ENCODE measurements at places on chromosomes 1 and 21.

DNA sequence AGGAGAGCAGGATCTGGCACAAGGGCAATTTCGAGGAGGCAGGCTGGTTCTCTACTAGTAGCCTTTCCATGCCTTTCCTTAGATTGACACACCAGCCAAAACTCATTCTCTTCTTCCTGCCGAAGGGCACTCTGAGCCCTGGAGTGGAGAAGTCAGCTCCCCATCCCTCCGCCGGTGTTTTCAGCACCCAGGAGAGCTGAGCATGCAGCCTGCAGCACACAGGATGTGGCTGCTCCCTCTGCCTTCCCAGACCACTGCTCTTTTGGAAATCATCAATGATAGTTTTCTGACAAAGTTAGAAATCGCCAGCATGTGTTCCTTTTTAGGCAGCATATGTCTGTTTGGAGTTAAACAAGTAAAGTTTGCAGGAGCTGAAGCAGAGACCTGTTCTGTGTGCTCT is 11.7 kb downstream of the RNU5D-1 start:
- DNase-seq = no peak

- no peak for DNase-seq
Measured at GRCh38 chr1:206465951-206466350, 4.3 kb upstream of the IKBKE start.

DNA sequence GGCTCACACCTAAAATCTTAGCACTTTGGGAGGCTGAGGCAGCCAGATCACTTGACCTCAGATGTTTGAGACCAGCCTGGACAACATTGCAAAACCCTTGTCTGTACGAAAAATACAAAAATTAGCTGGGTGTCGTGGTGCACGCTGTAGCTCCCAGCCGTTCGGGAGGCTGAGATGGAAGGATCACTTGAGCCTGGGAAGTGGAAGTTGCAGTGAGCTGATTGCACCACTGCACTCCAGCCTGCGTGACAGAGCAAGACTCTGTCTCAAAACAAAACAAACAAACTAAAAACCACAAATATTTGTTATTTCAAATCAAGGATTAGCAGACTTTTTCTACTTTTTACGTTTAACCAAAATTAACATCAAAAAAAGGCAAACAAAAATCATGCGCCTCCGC is 31.3 kb downstream of the INKA2 start:
- DNase-seq = no peak

DNA sequence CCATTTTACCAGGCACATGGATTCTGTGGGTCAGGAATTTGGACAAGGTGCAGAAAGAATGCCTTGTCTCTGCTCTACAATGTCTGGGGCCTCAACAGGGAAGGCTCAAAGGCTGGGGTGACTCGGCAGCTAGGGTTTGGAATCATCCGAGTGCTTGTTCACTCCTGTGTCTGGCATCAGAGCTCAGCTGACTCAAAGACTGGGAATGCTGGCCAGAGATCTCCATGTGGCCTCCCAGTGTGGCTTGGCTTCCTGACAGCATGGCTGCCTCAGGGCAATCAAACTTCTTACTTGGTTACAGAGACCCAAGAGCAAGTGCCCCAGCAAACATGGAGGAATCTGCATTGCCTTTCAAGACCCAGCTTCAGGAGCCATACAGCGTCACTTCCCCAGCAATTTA is 110.5 kb downstream of the TOMM20 start:
- no peak for DNase-seq

GRCh38 chr21:41997657-41998056 is 12.5 kb downstream of the ZBTB21 start:
- no peak for DNase-seq

DNA sequence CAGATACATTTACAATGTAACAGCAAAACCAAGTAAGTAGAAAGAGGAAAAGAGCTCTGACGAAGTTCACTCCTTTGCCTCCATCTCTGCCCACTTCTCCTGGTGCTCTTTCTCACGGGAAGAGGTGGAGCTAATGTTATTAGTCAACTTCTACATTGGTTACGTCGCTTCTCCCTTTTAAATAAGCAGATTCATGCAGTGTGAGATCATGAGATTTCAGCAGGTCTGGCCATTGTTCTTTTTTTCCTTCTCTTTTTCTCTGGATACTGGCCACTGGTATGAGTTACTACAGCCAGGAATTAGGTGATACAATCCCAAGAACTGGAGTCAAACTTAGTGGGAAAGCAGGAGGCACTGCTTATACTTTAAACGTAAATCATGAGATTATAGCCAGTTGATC is 207.1 kb downstream of the AKT3 start:
- no peak for DNase-seq

GRCh38 chr1:240093120-240093961 is 1.7 kb downstream of the FMN2 start:
- DNase-seq = no peak

DNA sequence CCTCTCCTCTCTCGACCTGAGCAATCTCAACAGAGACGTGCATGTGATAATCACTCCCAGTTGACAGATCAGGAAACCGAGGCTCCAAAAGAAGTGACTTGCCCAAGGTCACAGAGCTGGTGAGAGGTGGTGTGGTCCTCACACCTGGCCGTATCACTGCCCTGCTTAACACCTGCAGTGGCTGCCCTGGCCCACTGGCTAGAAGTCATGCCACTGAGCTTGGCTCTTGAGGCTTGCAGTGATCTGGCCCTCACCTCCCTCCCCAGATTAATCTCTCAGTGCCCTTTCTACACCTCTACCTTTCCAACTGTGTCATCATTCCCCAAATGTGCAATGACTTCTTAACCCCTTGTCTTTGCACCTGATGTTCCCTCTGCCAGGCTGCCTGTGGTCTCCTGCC is 38.8 kb downstream of the CDCP2 start:
- DNase-seq = no peak

DNA sequence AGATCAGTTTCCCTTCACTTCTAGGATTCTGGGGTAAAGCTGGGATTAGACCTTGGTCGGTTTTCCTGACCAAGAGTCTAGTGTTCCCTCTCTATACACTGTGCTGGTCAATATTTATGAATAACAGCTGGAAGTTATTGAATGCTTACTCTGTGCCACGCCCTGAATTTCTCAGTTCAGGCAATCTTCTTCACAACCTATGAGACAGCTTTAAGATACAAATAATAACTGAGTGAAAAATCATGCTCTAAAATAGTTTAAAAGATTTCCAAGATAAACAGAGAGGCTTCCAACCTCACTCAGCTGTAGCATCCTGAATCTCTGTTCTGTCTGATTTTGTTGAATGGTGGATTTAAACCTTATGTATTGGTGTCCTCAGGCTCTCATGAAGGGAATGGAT is 72.2 kb downstream of the GNG12 start:
- no peak for DNase-seq

GRCh38 chr1:22794647-22795365 is 84.2 kb downstream of the EPHB2 start:
- DNase-seq = no peak

DNA sequence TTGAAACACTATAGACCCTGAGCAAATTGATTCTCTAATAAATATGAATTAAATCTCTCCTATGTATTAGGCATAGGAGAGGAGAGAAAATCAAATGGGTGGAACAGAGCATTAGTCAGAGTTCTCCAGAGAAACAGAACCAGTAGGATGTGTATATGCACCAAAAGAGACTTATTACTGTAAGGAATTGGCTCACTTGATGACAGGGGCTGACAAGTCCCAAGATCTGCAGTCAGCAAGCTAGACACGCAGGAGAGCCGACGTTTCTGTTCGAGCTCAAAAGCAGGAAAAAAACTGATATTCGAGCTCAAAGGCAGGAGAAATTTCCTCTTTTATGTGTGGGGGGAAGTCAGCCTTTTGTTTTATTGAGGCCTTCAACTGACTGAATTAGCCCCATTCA is 259.2 kb upstream of the KAZN start:
- DNase-seq = no peak

DNA sequence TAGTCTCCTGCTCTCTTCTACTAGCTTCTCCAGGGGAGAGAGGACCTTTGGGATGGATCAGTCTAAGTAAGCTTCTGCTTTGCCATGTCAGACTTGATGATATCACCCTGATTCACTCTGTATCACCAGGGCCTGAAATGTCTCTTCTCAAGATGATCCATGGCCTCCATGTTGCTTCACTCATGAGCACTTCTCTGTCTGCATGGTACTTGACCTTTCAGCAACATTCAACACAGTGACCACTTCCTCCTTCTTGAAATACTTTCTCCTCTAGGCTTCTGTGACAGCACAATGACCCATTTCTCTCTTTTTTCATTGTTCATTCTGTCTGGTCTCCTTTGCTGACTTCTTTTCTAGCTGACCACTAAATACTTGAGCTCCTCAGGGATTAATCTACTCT is 35.3 kb upstream of the NGF start:
- DNase-seq = no peak

DNA sequence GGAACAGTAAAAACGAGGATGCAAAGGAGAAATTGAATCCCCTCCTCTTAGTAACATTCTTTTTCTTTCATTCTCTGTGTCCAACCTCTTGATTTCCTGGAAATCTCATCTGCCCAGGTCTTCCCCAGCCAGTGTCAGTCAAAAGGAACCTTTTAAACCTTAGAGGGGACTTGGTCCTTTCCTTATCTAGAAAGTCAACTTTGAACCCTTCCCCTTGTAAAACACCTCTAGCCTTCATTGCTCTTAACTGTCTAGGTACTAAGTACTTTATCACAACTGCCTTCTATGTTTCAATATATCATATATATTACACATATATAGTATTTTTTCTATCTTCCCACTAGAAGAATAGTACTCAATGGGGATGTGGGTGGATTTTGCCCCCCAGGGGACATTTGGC is 282.1 kb downstream of the NTNG1 start:
- no peak for DNase-seq

- DNase-seq = no peak
Measured at GRCh38 chr1:201090541-201090940, 21.7 kb downstream of the CACNA1S start.

DNA sequence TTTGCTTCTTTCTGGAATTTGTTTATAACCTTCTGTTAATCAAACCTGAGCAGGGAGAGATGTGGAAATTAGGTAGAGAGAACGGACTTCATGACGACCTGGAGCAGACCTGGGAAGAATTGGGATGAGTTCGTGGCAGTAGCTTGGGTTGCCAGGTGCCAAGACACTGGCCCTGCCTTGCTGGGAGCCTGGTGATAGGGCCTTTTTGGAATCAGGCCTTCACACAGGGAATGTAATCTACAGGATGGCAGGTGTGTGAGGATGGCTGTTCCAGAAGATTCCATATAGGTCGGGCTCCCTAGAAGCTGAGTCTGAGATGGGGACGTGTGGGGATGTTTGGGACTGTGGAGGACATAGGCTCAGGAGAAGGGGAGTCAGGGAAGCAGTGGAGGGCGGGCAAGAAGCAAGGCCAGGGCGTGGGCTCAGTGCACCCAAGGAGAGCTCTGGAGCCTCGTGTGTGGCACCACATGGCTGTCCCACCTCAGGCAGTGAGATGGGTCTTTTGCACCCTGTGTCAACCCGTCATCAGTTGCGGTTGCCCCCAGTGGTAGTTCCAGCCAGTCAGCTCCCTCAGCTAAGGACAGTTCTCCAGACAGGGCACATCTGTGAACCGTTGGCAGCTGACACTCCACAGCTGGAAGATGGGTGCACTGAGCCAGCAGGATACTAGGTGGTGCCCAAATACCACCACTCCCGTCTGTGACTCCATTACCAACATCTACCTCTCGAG is 395.9 kb downstream of the MATN1 start:
- DNase-seq = no peak

DNA sequence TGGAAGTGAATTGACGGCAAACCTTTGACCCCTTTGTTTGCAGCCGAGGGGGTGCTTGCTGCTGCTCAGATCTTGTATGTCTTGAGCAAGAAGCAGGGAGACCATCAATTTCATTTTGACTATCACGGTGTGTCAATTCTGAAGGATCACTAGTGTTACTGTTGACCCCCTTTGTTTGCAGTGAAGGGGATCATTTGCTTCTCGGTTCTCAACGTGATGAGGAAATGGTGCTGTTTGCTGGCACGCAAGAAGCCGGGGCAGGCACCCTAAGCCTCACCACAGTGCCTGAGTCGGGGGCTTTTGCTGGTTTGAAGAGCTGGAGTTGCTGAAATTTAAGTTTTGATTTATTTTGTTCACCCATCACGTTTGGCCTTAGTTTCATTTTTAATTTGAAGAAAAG is 7.5 kb downstream of the RBM15 start:
- no peak for DNase-seq

GRCh38 chr1:17405898-17406759 is 33.3 kb downstream of the RCC2 start:
- peak; percentile 6 for DNase-seq

- DNase-seq = no peak
Measured at GRCh38 chr1:110230381-110231199, 20.5 kb downstream of the KCNC4 start.

DNA sequence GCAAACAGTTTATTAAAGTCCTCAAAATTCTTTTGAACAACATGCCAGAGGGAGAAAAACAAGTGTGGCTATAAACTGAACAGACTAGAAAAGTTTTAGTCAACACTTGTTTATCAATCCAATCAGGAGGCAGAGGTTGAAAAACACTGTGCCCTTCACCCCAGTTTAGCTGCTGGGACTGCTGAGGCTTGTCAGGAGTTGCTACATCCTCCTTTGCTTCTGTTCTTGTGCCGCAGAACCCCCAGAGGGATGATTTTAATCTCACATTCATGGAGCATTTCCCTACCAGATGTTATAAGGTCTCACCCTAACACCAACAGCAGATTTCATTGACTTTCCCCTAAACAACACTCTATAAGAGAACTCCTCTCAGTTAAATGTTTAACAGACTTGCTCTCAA is 321.2 kb downstream of the VAV3 start:
- no peak for DNase-seq

GRCh38 chr1:156707417-156708217 is 2.2 kb upstream of the CRABP2 start:
- no peak for DNase-seq

DNA sequence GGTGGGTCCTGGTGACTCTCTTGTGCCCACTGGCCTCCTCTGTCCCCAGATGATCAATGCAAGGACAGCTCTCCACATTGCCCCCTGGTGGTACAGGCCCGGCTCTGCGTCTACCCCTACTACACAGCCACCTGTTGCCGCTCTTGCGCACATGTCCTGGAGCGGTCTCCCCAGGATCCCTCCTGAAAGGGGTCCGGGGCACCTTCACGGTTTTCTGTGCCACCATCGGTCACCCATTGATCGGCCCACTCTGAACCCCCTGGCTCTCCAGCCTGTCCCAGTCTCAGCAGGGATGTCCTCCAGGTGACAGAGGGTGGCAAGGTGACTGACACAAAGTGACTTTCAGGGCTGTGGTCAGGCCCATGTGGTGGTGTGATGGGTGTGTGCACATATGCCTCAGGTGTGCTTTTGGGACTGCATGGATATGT is 10.8 kb downstream of the ADAMTSL4 start:
- DNase-seq = peak; percentile 47

DNA sequence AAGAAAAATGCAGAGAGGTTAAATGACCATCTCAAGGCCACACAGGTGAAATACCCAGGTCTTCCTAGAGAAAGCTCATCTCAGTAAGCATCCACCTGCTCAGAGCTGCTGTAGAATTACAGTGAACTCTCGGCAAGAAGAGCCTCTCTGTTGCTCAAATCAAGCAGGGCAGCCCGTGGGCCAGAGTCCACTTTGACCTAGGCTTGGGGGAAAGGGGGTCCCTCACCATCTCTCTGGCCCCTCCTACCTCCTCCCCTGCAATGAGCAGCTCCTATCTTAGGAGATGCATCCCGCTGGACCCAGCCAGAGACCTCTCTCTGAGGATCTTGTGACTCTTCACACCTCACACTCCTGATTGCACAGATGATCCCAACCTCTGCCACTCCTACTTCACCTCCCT is 364.7 kb downstream of the PTPRU start:
- no peak for DNase-seq

- peak; percentile 21 for DNase-seq
Measured at GRCh38 chr1:207049974-207050391, 1.0 kb downstream of the YOD1 start.

GRCh38 chr1:30916296-30916695 is 7.7 kb upstream of the SDC3 start:
- no peak for DNase-seq

GRCh38 chr1:233928123-233928522 is 23.6 kb downstream of the SLC35F3 start:
- DNase-seq = no peak

Measured in activated CD4-positive, CD25-positive, alpha-beta regulatory T cell treated with anti-CD3 and anti-CD28 coated beads, Interleukin-2, amount 50 U/mL, for 16 hours (primary cell).